ENCODE measurements at places on chromosomes 2 and 18.

DNA sequence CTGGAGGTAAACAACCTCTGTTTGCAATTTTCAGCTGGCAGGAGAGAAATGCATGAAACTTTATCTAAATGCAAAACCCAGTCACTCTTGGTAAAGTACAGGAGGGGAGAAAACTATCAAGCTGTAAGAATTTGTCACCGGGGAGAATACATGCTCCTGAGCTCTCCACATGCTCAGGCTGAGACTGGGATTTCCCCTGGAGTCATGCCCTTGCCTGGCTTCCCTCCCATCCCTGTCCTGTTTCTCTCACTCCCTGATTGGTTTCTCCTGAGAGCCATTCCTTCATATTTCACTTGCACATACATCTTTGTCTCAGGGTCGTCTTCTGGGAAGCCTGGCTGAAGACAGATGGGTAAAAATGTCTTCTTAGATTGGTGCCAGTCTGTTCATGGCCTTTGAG is 52.9 kb upstream of the SPATS2L start:
- no peak for DNase-seq

DNA sequence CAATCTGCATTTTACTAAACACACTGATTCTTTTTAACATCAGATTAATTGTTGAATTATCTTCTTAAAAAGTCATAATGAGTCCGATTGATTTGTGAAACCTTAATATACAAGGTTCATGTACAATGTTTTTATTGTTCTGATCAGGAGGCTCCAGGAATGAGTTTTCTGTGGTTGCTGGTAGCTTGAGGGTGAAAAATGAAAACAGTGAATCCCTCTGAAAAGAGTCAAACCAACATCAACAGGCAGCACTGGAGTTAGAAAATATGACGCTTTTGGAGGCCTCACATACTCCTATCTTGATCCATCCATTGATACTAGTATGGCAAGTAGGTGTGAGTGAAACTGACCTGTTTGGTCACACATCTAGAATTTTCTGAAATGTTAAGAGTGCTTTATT is 216.3 kb upstream of the ETAA1 start:
- DNase-seq = no peak

DNA sequence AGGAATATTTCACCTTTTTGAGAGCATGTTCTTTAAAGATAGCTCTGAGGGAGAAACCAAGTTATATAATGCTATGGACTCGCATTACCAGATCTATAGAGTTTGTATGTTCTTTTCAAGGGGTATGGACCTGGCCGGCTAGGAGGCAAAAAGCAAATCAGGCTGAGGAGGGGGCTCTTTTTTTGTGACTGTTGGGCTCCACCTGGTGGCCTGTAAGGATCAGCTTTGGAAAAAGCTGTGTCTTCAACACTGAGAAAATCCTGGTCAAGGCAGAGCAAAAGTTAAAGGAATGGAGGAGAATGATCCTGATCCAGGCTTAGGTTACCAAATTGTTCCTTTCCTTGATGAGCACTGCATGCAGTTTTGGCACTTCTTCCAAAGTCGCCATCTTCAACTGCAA is 180.5 kb downstream of the DIS3L2 start:
- no peak for DNase-seq

GRCh38 chr2:45888167-45888566 is 236.7 kb downstream of the PRKCE start:
- DNase-seq = no peak

DNA sequence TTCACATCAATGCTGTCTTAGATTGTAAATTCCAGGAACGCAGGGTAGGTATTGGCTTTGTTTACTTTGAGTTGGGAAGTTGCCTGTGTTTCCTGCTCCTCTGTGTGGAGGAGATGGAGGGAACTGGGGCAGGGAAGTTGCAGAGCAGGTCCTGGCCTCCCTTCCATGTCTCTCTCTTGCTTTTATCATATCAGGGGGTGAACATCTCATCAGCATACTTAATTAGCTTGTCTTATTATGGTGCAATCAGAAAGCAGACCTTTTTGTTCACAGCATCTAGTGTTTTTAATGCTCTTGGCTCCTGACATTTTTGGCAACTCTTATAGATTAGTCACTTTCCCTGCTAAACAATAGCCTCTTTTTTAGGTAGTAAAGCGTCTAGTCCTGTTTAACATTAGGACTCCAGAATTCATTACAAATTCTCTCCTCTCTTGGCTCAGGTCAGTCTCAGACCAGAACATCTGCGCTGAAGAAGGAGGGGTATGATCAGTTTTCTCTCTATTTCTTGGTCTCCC is 11.5 kb upstream of the DIPK1C start:
- DNase-seq = no peak

DNA sequence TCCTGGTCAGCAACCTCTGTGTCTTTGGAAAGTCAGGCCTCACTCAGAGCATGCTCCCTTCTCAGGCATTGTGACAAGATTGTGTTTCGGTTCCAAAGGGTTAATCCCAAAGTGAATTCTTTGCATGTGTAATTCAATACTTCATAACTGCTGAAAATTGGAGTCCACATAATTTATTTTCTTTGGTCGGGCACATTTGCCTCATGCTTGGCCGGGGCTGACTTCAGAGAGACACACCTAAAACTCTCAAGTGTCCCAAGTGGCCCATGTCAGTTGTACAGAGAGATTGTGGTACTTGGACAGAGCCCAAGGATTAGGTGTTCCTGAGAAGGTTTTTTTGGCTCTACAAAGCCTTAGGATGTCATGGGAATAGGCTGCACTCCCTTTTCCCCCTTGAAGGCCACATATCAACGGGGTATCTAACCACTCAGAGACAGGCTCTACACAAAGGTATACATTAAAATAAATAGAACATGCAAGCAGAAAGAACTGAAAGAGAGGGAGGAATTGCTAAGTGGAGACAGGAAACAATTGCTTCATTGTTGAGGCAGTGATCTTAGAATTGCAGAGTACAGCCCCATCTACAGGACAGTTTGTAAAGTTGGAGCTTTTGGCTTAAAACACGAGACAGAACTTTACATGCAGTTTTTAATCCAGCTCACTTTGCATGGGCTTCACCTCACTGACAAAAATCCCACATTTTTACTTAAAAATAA is 1232.3 kb upstream of the ZEB2 start:
- peak; percentile 91 for DNase-seq

DNA sequence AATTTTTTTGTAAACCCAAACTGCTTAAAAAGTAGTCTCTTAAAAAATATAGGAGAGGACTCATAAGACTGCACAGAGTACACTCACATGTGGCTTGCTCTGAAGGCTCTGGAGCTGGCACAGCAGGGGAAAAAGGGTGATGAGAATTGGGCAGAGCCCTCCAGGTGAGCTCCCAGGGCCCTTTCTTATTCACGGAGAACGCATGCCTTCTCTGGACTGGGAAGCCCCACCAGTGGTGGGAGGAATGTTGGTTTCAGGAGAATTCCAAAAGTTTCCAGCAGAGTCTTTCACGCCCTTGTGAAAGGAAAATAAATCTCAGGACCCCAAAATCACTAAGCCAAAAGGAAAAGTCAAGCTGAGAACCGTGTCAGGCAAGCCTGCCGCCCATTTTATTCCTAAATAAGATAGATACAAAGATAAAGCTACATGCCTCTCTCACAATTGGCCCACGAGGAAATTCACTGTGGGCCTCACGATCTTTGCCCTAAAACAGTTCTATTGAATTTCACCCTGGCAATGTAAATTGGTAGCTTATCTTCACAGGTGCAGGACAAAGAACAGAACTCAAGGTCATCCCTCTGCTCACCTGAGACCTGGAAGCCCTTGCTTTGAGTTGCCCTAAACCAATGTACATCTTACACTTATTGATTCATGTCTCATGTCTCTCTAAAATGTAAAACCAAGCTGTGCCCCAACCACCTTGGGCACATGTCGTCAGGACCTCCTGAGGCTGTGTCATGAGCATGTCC is 15.5 kb upstream of the MC5R start:
- no peak for DNase-seq

DNA sequence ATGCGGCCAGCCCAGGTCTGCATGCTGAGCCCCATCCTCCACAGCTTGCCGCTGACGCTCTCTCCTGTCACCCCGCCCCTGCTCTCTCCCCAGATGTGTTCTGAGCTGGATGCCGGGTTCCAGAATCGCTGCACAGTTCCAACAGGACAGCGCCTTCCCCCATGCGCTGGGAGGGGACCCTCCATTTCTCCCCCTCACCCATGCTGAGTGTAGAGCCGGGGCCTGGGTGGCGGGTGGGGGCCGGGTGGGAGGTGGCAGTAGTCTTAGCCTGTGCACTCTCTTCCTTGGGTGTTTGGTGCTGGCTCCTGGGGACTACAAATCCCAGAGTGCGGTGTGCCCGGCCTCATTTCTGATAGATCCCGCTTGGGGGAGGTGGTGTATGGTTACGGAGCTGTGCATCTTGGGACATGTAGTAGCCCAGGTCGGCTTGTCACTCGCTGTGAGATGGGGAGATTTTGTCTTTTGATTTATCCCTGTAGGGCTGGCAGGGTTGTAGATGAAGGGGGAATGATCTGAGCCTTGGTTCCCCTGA is 6.8 kb downstream of the DNAJB2 start:
- DNase-seq = no peak

GRCh38 chr2:64463781-64464180 is 9.8 kb downstream of the LGALSL start:
- DNase-seq = no peak

DNA sequence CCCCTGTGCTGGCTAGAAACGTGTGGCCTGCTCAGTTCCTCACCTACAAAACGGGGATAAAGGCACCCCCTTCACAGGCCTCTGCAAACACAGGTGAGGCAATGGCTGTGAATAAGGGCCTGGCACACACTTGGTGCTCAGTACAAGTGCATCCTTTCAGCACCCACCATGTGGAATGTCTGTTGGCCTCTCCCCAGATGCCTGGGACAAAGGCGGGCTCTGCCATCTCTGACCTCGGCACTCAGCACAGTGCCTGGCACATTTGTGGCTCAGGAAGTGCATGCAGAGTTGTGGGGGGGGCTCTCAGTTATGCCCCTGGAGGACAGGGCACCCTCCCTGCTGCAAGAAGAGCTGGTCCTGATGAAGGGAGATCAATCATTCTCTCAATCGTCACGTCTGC is 224.6 kb upstream of the RAB6C start:
- DNase-seq = no peak

DNA sequence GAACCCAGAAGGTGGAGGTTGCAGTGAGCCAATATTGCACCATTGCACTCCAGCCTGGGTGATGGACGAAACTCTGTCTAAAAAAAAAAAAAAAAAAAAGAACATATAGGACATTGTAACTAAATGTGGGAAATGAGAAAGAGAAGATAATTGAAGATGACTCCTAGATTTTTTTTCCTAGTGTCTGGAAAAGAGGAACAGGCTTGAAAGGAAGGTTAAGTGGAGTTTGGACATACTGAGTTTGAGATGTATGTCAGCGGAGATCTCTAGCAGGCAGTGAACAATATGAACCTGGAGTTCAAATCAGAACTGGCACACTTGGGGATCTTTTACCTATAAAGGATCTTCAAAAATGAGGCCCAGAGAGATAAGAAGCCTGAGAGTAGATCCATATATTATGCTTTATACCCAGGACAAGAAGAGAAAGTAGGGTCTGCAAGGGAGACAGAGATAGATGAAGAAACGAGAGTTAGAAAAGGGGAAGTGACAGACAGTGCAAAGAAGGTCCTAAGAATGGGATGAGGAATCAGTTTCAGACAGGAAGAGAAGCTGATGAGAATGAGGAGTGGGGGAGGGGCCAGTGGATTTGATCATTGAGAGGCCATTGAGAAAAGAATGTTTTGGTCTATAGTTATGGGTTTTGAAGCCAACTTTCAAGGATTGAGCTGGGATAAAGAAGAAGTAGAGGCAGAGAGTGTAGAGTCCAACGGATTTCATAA is 46.9 kb upstream of the CD28 start:
- no peak for DNase-seq

DNA sequence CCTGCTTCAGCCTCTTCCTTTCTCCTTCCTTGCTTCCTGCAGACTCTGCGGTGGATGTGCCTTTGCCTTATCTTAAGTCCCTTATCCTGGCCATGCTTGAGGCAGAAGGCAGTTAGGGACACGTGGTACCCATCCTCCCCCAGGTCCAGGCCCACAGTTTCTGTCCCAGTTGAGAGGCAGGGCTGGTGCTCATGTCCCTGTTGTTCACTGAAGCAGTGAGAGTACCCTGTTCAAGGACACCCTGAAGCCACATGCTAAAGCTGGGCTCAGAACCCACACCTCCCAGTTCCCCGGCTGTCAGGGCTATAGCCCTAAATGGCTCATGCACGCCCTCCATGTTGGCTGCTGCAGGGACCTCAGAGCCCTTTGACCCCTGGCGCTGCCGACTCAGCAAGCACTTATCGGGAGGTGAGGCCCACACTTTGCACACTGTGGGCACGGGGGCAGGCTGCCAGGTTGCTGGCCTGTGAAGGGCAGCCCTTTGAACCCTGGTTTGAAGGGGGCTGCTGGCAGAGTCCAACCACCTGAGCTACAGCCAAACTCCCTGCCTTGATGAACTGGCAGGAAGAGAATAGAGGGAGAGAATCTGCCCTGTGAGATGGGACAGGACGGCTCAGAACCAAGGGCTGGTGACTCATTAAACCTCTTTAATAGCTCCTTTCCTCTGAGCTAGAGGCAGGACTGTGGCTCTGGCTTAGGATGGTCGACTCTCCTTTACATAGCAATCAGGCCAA is 6.3 kb downstream of the KHK start:
- no peak for DNase-seq

DNA sequence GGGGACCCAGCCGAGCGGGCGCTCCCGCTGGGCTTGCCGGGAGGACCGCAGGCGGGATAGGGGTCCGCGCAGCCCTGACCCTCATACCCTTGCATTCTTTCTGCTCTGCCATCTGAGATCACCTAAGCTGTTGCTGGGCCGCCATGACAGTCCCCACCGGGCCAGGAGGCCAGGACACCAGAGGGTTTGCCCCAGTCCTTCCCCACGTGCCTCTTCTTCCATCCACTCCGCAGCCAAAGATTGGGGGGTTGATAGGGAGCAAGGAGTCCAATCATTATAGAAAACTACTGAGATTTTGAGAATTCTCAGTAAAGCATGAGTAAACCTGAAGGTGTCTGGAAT is 453 bp upstream of the GRB14 start:
- no peak for DNase-seq

GRCh38 chr2:15674637-15675455 is 83.2 kb downstream of the DDX1 start:
- peak; percentile 19 for DNase-seq

Measured in H4 (cell line).